DMS79 treated with DMSO at 0.1 percent for 48 hours (cell line): ENCODE measurements at places on chromosomes 3 and 15.

DNA sequence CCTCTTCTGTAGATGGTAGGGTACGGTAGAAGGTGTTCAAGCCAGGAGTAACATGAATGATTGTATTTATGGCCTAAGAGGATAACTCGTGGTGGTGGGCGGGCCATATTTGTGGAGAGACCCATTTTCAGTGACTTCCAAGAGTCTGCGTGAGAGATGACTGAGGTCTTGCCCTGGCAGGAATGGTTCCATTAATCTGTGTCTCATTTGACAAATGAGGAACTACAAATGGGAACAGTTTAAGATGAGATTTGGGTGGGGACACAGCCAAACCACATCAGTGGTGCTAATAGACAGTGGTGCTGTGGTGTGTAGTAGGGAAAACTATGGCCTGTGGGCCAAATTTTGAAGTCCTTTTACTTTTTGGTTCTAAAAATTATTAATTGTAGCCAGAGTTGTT, 47.1 kb downstream of the FLNB start:
- no peak for DNase-seq

- no peak for DNase-seq
Observed at GRCh38 chr3:185655426-185656320, 69.6 kb downstream of the SENP2 start.

GRCh38 chr15:67504796-67505195, 16.1 kb upstream of the C15orf61 start:
- DNase-seq: no peak

- DNase-seq: no peak
Observed at GRCh38 chr3:6640907-6641306, 220.0 kb upstream of the GRM7 start.

GRCh38 chr3:121431726-121432517, 113.9 kb downstream of the POLQ start:
- DNase-seq: peak; percentile 70

GRCh38 chr3:110318108-110318507, 753.5 kb upstream of the NECTIN3 start:
- DNase-seq: no peak
